ENCODE measurements at places on chromosomes 12 and 14.

GRCh38 chr14:99966912-99967311 is 98.3 kb upstream of the EVL start:
- no peak for DNase-seq

- no peak for DNase-seq
These were observed 7.4 kb upstream of the PLEKHG6 start for GRCh38 chr12:6303071-6303470.

DNA sequence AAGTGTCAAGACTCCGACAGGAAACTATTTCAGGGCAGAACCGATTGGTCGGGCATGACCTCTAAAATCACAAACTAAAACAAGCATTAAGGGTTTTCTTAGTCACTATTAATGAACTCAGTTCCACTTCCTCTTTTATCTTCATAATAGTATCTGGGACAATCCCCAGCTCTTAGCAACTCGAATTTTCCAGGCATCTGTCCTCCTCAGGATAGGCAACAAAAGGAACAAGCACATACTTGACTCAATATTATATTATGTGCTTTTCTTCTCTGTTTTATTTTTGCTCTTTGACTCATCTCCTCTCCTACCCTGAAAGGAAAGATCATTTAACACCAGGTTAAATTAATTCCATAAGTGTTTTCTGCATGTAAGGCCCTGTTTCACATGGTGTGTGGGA is 638.3 kb upstream of the TBX3 start:
- DNase-seq: peak; percentile 19

GRCh38 chr12:11895421-11896078 is 175.2 kb upstream of the BCL2L14 start:
- no peak for DNase-seq

DNA sequence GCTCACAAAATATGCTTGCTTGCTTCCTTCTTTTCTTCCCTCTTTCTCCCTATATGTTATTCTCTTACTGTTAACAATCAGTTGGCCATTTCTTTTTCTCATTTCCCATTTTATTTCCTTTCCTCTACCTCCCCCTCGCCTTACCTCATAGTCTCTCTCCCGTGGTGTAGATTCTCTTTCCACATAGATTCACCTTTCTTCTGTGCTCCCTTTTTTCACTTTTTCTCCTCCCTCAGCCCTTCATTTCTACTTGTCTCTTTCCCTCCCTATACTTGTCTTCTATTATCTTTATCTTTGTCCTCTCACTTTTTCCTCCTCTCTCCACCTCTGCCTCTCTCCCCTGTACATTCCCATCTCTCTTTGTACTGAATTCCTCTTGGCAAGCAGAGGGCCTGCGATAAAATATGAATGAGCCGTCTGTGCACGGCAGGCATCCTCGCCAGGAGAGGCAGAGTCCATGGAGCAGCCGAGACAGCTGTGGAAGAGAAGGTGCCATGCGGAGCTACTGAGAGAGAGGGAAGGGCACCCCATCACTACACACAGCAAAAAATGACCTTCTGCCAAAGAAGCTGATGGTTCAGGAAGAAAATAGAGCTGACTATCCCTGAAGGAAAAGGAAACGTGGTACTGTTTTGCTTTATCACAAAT is 12.1 kb downstream of the C14orf93 start:
- no peak for DNase-seq

- DNase-seq: no peak
These were observed 43.8 kb downstream of the CALM1 start for GRCh38 chr14:90440592-90440991.

GRCh38 chr12:70686299-70686698 is 49.1 kb upstream of the PTPRB start:
- DNase-seq: no peak

- no peak for DNase-seq
These were observed 2.5 kb downstream of the SYNE2 start for GRCh38 chr14:63855281-63855680.

- no peak for DNase-seq
These were observed 48.2 kb upstream of the VSX2 start for GRCh38 chr14:74190927-74191575.

DNA sequence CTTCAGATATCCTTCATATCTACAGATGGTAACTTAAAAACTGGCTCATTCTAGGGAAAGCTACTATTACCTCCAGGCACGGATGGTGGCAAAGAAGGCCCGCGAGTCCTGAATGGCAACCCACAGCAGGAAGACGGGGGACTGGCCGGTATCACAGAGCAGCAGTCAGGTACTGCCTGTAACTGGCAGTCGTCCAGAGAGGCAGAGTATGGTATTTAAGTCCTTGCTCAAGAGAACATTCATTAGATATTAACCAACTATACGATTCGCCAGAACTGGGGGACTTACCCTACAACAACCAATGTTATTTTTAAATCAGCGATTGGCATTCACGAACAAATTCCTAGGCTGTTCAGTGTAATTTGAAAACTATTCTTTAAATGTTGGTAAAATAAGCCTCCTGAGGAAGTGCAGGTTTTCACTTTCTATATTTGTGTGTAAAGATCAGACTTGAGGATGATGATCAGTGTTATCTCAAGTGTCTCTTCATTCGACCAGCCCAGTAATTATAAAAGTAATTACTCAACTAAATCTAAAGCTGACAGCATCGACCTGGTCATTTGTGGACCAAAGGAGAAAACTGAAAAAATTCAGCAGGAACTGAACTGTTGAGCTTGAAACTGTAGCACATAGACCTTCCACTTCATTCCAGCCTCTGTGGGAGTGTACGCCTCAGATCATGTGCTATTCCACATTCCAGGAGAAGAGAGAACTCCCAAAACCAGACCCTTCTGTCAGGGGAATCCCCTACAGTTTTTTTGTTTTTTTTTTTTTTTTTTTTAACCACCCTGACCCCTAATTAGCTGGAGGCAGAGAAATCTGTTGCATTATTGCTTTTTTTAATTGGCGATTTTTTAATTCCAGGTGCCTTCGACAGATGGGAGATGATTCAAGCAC is 75.6 kb downstream of the ESR2 start:
- peak; percentile 85 for DNase-seq

DNA sequence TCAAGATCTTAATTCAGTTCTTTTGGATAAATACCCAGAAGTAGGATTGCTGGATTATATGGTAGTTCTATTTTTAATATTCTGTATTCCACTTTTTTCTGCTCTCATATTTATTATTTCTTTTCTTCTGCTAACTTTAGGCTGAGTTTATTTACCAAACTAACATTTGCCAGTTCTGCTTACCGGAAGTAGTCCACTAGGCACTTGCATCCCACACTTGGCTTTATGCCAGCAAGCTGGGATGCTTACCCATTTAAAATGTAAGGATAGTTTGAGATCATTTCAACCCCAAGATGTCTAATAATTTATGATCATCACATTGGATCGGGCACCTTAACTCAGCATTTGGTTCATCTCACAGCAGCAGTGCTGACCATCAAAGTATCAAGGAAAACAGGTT is 96.8 kb downstream of the PIK3C2G start:
- DNase-seq: no peak

GRCh38 chr12:34335819-34336262 is 313.5 kb downstream of the ALG10 start:
- no peak for DNase-seq

GRCh38 chr14:33342299-33342974 is 403.8 kb downstream of the NPAS3 start:
- no peak for DNase-seq

DNA sequence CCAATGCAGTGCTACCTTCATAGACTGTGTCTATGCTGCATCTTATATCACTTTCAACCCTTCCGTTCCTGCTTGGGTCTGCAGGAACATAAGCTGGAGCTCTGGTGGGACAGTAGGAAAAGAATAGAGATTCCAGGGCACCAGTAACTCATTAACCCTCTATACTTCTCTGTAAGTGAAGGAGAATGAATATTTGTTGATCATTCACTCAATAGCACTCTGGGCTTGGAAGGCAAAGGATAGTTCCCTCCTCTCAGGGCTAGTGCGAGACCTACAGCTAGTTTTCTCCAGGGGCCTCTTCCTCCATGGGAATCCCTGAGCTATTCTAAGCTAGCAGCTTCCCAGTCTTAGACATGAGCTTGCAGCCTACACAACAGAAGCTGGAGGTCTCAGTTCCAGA is 84.7 kb downstream of the BMP4 start:
- DNase-seq: no peak

DNA sequence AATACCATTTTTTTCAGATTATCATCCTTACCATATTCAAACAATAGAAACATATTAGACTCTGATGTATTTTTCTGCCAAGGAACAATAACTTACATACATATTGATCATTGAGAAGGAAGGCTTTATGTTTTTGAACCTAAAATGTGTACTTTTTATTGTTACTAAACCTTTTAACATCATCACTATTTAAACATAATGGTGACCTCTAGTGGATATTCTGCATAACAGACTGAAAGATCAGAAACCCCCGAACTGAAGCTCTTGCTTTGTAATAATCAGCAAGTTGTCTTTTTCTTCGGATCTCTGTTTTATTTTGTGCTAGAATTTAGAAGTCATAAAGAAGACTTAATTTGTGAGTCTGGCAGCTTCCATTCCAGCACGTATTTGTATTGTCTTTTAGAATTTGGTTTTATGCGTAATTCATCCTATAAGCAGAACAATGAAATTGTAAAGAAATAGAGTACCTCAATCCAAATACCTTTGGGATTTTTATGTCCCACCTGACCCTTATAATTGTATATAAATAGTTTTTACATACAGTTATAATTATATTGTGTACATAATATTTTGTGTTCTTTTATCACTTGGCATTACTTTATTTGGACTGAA is 125.9 kb upstream of the ATF1 start:
- DNase-seq: peak; percentile 32

GRCh38 chr12:78208092-78208491 is 377.4 kb downstream of the NAV3 start:
- DNase-seq: peak; percentile 75

GRCh38 chr12:26845057-26845666 is 12.2 kb upstream of the ITPR2 start:
- no peak for DNase-seq

DNA sequence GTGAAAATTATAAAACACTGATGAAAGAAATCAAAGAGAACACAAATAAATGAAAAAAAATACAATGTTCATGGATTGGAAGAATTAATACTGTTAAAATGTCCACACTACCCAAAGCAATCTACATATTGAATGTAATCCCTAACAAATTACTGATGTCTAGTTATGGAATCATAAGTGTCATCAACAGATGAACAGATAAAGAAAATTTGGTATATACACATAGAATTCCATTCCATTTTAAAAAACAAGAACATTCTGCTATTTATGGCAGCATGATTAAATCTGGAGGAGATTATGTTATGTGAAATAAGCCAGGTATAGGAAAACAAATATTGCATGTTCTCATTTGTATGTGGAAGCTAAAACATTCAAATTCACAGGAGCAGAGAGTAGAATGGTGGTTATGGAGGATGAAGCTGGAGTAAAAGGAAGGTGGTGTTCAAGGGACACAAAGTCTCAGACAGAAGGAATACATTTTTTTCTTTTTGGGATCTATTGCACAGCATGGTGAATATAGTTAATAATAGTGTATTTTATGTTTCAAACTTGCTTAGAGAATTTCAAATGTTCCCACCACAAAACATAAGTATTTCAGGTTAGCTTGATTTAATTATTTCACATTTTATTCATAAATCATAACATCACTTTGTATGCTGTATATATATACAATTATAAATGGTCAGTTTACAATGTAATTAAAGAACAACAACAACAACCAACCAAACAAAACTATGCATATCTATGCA is 28.5 kb downstream of the A2M start:
- DNase-seq: no peak

DNA sequence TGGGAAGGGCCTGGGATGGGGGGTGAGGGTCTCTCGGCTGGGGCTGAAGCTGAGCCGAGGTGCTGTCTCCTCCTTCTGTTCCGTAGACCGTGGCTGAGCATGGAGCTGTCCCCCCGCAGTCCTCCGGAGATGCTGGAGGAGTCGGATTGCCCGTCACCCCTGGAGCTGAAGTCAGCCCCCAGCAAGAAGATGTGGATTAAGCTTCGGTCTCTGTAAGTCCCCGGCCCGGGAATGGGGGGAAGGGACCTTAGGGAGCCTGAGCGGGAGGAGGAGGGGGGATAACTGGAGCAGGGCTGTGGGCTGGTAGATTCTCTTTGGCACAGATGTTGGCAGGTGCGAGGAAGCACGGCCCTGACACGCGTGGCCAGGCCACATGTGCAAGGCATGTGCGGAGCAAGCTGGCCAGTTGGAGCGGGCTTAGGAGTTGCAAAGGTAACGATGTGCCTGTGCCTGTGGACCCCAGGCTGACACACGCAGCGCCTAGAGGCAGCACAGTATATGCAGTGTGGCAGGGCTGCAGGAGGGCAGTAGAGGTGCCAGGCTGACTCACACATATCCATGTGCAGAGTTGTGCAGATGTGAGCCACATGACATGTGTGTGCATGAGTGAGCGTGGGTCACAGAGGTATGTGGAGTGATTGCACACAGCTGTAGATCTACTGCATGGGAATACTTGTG is 512 bp downstream of the PDE1B start:
- DNase-seq: no peak

DNA sequence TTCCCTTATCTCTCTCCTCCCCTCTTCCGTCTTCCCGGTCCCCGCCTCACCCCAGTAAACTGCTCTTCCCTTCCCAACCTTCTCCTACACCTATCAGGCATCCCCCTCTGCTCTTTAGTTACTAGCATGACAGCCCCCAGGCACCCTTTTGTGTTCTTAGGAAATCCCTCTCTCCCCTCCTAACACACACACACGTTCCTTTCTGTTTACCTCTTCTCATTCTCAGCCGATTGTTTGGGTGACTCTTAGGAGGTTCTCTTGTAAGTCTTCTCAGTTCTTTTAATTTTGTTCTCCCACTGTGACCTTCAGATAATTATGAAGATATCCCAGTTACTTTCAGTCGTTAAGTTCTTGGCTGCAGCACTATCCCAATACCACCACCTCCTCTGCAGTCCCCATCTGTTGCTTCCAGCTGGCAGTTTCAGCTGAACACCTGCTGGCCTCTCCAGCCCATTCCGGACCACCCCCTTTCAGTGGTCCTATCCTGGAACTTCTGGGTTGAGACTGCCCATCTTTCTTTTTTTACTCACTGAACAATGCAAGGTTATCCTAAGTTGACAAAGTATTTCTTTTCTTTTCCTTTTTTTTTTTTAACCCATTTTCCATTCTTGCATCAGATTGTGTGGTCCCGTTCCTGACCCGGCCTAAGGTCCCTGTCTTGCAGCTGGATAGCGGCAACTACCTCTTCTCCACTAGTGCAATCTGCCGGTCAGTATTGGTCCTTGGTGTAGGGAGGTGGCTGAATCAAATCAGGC is 711 bp downstream of the MARS1 start:
- DNase-seq: no peak

GRCh38 chr12:102920271-102920670 is 3.2 kb upstream of the PAH start:
- no peak for DNase-seq

Measured in NCI-H226 (cell line).